ENCODE measurements at places on chromosomes 1 and 21.

DNA sequence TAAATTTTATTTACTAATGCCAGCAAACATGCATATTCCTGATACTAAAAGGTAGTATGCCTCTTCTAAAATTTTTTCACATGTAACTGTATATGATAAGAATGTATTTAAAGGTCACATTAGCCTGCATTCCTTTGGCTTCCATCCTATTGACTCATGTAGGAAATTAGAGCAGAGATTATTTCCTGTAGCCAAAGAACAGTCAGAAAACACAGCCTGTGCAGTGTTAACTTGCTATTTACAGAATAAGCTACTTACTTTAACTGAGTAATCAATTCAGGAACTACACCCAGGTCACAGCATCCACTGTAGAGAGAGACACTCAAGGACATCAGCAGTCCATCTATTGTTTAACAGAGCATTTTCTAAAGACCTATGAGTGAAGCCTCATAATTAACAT lies 154.5 kb upstream of the ADGRL4 start:
- DNase-seq, result peak; percentile 73

DNA sequence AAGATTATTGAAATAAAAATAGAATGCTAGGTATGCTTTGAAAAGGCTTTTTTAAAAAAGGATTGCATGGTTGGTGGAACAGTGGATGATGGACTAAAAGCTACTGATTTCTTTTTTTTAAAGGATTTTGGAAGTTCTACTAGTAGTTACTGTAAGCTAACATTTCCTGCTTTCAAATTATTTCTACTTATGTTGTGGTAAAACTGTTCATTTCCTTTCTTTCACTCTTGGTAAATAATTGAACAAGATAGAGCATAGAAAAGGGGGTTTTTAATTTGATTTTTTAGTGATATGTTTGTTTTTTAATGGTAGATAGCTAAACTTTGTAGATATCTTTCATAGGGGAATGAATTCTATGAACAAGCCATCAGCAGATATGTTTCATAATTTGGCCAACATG lies 104.4 kb downstream of the OLFML2B start:
- no peak for DNase-seq

DNA sequence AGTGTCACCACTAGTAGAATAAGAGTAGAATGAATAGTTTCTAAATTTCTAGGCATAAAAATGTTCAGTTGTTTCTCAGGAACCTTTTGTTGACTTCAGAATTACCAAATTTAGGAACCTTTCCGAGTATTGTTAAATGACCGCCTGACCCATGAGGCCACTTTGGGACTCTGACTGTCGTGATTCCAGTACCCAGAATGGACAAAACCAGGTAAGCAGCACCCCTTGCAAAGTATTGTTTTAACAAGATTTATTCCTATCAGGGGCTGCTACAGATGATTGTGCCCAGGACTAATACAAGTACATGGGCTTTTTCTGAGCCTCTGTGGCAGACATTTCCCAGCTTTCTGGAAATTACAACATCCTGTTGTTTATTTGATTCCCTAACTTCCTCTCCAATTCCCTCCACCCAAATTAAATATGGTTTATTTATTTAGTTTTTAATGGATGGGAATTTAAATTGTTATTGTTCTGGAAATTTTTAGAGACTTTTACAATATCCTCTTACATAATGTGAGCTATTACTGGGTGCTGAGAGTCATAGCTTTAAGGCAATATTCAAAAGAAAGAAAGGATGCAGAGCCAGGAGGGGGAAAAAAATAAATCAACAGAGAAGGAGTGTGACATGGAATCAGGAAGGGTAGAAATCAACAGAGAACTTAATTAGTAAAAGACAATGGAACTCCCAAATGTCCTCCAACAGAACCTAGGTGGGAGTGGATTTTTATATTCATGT lies 37.4 kb upstream of the NTPCR start:
- no peak for DNase-seq

GRCh38 chr1:7280347-7280960 lies 490.6 kb upstream of the VAMP3 start:
- no peak for DNase-seq

DNA sequence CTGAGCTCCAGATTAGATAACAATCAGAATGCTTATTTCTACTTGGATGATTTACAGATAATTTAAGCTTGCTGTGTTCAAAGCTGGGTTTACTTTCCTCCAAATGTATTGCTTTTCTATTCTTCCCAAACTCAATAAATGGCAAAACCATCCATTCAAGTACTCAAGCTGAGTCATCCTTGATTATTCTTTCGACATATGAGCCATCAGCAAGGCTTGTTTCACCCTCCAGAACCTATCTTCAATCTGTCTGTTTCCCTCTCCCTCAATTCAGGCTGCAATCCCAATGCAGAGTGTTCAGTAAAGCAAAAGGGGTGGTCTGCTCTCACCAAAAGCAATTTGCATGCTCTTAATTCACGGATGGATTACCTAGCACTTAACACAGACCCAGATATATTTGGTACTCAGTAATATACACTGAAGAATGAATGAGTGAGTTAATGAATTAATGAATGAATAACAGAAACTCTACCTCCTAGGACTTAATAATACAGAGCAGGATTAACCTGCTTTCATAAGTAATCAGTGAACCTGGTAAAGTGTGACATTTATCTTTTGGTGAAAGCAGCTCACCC lies 41.9 kb downstream of the DDR2 start:
- DNase-seq, result peak; percentile 61

DNA sequence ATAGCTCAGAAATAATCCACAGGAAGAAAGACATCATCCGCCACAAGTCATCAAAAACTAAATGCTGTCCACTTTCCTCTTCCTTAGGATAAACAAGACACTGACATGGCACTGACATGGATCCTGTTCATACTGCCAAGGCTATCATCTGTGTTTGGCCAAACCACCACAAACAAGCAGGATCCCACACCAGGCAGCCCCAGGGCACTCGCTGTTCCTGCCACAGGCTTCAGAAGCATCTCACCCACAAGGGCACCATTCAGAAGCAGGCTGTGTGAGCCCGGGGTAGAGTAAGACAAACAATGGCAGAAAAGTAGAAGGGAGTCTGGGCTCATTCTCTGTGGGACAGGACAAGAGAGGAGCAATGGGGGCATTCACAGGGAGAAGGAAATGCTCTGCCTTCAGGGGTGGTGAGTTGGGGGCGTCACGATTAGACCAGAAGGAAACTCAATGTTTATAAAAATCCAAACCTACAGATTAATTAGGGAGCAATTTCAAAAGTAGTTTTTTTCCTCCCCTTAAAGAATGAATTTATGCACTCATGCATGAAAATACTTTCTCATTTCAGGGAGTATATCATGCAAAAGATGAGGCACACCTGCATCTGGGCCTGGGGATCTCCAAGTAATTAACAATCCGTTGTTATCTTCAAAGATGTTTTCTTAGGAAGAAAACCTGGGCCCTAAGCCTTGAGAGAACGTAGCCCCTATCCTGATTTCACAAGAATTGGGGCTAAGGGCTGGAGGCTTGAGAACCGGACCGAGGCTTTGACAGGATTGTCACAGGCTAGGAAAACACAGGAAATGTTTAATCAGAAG lies 43.3 kb upstream of the ATP1A1 start:
- DNase-seq, result no peak

GRCh38 chr1:63523738-63524137 lies 413 bp downstream of the EFCAB7 start:
- DNase-seq, result no peak

- DNase-seq, result peak; percentile 31
Measured at GRCh38 chr1:203379825-203380224, 28.9 kb upstream of the FMOD start.

GRCh38 chr1:181134543-181135436 lies 46.3 kb downstream of the IER5 start:
- DNase-seq, result peak; percentile 80

- DNase-seq, result no peak
Measured at GRCh38 chr1:119827010-119827409, 15.8 kb upstream of the REG4 start.

DNA sequence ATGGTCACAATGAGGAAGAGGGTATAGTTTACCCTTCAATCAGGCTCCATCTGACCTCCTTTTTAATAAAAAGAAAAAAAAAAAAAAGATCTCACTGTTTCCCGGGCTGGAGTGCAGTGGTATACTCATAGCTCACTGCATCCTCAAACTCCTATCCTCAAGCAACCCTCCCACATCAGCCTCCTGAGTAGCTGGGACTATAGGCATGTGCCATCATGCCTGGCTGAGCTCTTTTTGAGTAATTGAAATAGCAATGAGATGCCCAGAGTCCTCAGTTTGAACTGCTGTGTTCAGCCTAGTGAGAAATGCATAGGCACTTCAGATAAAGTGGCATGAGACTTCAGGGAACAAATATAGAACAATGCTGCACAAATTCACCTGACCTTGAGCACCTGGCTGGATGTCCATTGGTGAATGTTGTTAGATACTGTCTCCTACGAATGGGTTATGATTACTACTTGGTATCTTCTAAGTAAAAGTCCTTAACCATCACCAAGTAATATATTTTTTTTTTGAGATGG lies 67.6 kb downstream of the NR5A2 start:
- DNase-seq, result no peak

- DNase-seq, result no peak
Measured at GRCh38 chr1:178188306-178188705, 94.4 kb downstream of the RASAL2 start.

- peak; percentile 14 for DNase-seq
Measured at GRCh38 chr1:28640766-28641165, 2.1 kb downstream of the TAF12 start.

DNA sequence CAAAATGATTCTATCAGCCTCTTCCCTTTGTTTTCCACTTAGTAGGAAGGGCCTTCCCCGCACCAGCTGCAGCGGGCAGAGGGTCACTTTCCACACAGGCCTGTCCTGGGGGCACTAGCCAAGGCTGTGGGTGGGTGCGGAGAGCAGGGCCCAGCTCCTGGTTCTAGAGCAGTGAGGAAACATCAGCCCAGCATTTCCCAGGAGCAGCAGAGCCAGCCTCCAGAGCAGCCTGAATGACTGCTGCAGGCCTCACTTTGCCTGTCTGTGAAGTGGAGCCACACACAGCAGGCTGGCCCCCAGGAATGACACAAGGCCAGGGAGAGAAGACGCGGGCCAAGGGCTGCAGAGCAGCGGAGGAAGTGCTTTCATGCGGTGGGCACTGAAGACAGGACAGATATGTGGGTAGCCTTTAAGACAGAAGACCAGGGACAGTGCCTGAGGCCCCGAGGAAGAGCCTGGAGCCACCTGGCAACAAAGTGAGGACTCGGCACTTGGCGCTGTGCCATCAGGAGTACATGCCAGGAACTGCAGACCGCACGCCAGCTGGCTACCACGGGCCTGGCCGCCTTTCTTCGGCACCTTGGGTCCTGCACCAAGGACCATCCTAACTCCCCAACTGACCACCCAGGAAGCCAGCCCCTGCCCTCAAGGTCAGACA lies 42.0 kb downstream of the ACOT7 start:
- DNase-seq, result no peak

Measured in fibroblast of the aortic adventitia (primary cell).